ENCODE measurements at places on chromosomes 2 and 18.

- no peak for DNase-seq
Measured at GRCh38 chr2:226079196-226079595, 679.7 kb downstream of the NYAP2 start.

DNA sequence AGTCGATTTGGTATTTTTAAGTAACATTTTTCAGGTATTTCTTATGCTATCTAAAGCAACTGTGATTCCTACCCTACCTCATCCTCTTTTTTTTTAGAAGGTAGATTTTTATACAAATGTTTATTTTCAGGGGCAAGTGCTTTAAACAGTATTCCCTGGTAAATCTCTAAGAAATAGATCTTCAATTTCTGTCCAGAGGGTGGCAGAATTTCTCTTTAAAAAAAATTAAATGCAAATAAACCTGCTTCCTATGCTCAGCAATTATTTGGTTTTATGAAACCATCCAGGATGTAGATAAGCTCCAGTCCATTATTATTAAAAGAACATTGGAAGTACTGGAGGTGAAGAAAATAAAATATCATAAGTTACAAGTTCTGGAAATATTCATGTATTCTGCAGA, 191.9 kb downstream of the MYO3B start:
- DNase-seq = peak; percentile 48

DNA sequence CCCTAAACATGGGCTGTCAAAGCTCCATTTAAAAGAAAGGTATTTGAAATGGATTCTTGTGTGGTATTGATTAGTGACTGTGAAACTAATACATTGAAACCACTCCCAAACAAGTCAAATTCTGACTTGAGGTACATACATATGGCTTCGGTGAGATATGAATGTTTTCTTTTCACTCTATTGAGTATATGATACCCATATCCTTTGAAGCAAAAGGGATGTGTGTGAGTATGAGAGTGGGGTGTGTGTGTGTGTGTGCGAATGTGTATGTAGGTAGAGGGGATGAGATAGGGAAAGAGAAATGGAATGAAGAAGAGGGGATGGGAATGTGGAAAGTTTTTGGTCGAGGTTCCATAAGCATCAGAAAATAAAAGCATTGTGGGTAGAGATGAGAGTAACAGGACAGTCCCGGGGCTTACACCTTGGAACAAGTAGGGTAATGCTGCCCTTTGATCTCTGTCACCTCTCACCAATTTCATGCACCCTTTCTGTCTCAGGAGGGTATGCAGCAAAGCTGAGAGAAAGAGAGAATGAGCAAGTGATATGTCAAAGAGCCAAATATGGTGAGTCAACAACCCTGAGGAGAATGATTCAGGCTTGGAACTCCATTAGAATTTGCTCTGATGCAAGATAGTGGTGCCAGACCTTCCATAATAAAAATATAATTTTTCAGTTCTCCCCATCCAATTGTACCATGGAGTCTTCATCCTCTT, 64.0 kb upstream of the ZEB2 start:
- DNase-seq = peak; percentile 55

DNA sequence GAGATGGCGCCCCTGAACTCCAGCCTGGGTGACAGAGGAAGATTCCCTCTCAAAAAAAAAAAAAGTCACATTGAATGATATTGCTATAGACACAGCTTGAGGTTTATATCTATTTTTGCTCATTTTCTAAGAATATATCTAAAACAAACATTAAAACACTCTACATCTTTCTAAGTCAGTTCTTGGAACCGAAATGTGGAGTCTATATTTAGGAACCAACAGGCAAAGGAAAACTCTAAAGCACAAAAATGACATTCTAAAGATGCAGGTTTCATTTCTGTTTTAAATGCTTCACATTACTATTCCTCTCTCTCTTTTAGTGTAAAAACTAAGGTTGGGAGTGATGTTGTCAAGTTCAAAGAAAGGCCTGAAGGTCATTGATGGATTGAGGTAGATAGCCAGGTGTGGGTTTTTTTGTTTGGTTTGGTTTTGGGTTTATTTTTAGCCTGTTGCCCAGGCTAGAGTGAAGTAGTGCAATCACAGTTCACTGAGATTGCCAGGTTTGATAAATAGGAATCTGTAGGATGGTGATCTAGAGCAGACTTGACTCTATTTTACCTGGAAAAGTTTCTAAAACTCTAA, 194.0 kb upstream of the RBBP8 start:
- DNase-seq = no peak

- DNase-seq = no peak
Measured at GRCh38 chr2:2694746-2695145, 363.7 kb upstream of the MYT1L start.

GRCh38 chr2:32591669-32592463, 36.0 kb upstream of the TTC27 start:
- DNase-seq = no peak

GRCh38 chr2:69291004-69291650, 95.9 kb downstream of the GFPT1 start:
- DNase-seq = peak; percentile 87

GRCh38 chr2:38380397-38381130, 3.5 kb upstream of the ATL2 start:
- DNase-seq = no peak

- DNase-seq = no peak
Measured at GRCh38 chr2:23546913-23547312, 161.9 kb downstream of the KLHL29 start.

DNA sequence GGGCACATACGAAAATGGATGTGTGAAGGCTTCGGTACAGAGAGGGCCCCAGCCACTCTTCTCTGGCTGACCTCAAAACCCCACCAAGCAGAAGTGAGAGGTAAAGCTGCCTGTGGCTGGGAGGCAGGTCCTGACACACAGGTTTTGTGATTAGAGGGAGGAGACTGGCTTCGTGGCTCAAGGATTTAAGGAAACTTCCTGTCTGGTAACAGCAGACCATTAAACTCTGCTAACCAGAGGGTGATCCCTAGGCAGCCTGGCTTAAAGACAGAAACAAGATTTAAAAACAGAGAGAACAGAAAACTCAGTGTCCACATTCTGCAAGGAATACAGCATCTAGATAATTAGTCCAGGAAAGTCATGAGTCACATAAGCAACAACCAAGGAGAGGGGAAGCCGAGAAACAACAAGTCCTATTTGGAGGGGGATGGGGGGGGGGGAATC, 101.9 kb downstream of the NFATC1 start:
- DNase-seq = no peak

DNA sequence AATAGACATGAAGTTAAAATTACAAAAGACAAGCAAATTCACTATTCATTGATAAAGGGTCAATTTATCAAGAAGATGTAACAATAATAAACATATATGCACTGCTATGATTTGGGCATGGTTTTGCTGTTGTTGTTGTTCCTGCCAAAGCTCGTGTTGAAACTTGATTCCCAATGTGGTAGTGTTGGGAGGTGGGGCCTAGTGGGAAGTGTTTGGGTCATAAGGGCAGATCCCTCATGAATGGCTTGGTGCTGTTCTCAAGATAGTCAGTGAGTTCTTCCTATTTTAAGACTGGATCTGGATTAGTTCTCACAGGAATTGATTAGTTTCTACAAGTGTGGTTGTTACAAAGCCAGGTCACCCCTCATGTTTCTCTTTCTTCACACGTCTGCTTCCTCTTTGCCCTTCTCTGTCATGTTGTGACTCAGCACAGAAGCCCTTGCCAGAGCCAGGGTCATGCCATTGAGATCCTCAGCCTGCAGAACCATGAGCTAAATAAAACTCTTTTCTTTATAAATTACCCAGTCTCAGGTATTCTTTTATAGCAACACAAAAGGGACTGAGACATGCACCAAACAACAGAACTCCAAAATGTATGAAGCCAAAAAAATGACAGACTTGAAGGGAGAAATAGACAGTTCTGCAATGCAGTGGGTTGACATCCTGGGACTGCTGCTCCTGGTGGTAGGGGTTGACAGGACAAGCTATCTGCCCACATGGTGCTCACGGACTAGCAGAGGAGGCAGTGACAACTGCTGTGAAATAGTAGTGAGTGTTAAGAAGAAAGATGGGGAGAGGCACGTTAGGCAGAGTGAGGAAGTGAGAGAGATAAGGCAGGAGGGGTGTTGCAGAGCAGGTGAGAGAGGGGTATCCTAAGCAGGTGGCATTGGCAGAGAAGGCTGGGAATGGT, 18.6 kb upstream of the SKA1 start:
- DNase-seq = peak; percentile 58

- DNase-seq = no peak
Measured at GRCh38 chr18:12245793-12246135, 8.4 kb upstream of the CIDEA start.

DNA sequence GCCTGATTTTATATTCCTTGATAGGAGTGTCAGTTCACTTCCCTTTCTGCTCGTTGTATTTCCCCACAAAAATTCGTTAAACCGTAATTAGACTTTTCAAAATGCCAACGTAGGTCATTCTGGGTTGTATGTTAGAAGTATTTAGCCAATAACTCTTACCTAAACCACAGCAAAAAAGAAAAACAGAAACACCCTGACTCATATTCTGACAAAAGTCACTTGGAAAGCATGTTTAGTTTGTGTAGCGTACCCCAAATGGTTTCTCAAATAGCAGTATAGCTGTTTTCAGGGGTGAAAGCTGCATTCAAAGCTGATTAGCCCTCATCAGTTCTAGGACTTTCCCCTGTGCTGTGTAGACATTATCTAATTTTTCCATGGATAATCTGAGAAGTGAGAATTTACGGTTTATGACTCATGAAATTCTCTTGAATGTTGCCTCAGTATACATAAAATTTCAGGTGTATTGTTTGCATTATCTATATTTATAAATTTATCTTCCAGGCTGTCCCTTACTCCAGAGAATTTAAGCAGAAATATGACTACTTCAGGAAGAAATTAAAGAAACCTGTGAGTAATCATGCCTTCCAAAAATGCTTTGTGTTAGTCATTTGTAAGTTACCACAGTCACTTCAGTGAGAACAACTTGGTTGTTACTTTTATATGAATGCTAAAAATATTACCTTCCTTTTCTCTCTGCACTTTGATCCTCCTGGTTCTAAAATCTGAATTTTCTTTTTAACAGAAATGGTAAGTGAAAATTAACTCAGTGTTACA, 264.9 kb downstream of the ALPK2 start:
- peak; percentile 62 for DNase-seq

GRCh38 chr2:7634409-7634808, 717.2 kb downstream of the RNF144A start:
- DNase-seq = no peak

DNA sequence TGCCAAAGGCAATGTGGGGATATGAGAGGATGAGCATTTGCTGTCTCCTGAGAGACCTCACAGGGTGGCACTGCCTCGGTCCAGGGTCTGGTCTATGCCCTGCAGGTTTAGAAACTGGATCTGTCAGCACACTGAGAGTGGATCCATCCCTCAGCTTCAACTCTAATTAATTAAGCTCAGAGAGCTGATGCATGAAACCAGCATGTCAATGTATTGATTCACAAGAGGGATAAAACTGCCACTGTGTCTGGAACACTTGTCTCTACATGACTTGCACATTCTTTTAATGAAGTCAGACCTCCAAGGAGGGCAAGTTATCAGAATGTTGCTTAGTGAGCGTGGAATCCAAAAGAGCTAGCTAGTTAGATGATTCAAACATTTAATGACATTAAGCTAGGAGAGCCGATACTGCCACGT, 22.5 kb upstream of the POLE4 start:
- DNase-seq = peak; percentile 85

DNA sequence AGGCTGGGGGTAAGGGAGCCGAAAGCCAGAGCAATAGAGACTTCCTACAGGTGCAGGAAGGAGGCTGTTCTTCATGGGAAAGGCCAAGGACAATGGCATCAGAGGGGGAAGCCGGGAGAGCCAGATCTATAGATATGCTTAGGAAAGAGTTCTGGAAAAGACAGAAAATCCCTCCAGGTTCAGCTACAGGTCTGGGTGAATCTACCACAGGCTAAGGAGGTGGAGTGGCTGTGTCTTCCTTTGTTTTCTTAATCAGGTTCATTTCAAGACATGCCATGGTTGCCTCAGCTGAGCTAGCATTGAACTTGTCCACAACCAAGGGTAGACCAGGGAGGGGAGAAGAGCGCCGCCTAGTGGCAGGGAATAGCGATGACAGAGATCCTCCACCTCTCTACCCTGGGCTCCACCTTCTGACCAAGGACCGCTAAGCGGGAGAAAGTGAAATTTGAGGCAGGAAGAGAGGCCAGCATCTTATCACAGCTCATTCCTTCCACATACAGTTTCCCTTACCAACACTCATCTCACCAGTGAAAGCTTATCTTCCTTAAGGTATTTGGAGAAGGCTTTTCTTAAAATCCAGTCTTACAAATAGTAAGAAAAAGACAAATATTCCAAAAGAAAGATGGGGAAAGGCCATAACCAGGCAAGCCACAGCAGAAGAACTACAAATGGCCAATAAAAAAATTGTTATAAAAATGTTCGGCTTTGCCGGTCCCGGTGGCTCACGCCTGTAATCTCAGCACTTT, 74.2 kb downstream of the VIT start:
- peak; percentile 58 for DNase-seq

GRCh38 chr2:122319539-122320132, 564.2 kb downstream of the TSN start:
- no peak for DNase-seq

GRCh38 chr2:28423856-28424605, 31.4 kb downstream of the FOSL2 start:
- peak; percentile 50 for DNase-seq

DNA sequence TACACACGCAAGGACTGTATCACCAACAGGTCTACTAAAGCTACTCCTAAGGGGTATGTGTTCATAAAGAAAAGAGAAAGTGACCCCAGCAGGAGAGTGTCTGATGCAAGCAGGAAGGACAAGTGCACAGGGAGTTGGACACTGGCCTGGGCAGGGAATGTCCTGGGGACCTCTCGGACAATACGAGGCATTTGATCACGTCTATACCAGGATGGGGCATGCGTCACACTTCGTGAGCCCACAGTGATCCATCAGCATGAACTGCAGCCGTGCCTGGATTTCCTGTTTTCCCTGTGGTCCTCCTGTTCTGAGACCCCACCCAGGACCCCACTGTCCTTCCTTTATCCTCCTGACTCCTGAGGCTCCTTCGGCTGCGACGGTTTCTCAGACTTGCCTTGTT, 113.9 kb downstream of the HDAC4 start:
- DNase-seq = no peak

GRCh38 chr2:206250041-206250897, 24.2 kb upstream of the ZDBF2 start:
- DNase-seq = no peak

DNA sequence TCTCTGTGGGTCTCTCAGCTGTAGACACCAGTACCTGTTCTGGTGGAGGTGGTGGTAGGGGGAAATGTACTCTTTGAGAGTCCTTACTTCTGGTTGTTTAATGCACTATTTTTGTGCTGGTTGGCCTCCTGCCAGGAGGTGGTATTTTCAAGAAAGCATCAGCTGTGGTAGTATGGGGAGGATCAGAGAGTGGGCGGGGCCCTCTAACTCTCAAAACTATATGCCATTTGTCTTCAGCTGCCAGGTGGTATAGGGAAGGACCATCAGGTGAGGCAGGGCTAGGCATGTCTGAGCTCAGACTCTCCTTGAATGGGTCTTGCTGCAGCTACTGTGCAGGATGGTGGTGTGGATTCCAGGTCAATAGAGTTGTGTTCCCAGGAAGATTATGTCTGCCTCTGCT, 1100.8 kb downstream of the CNTNAP5 start:
- no peak for DNase-seq

Data from kidney tubule cell (primary cell).